ENCODE measurements at places on chromosomes 11 and 22. TPM values are rescaled to one million over a fixed set of nuclear protein-coding genes. Genes with fewer than 3 reads are reported as not detected.

Gene NOX4
- not detected for total RNA-seq

Gene ENTHD1
- total RNA-seq = not detected

Gene SCN4B
- 0.06 TPM for total RNA-seq

Gene NELL1
- total RNA-seq = not detected

Gene POLA2
- total RNA-seq = 14.1 TPM

Gene MMP27
- total RNA-seq = not detected

Gene OR52A1
- total RNA-seq = not detected

Gene OOSP1
- total RNA-seq = not detected

Gene MRPL16
- total RNA-seq = 65.0 TPM

Gene CAPN5
- 8.3 TPM for total RNA-seq

Gene CEND1
- total RNA-seq = 1.1 TPM

Gene DYNC2H1
- total RNA-seq = 8.3 TPM

Gene IFITM10
- total RNA-seq = 0.94 TPM

Gene UBQLNL
- not detected for total RNA-seq

Gene RRM1
- 92.7 TPM for total RNA-seq

Gene GAL3ST1
- 9.7 TPM for total RNA-seq

Gene ESAM
- 10.5 TPM for total RNA-seq

Gene CRYBA4
- total RNA-seq = not detected

Gene MRGPRX4
- total RNA-seq = not detected

Gene PRG2
- not detected for total RNA-seq

Gene KRTAP5-4
- not detected for total RNA-seq

Gene MMP8
- not detected for total RNA-seq

Gene TP53AIP1
- not detected for total RNA-seq

Gene SHANK2
- 7.1 TPM for total RNA-seq

Gene IRF7
- 7.8 TPM for total RNA-seq

Gene RTN4R
- 9.3 TPM for total RNA-seq

Gene SMC1B
- not detected for total RNA-seq

Gene LSP1
- total RNA-seq = 1.8 TPM

Gene EIF3F
- 316 TPM for total RNA-seq

Gene NEFH
- total RNA-seq = 0.05 TPM

Gene MS4A3
- total RNA-seq = not detected

Gene CARD10
- total RNA-seq = 40.8 TPM

Gene BACE1
- 9.7 TPM for total RNA-seq

Gene HOATZ
- not detected for total RNA-seq

Gene IRAG1
- 0.05 TPM for total RNA-seq

Gene PHRF1
- total RNA-seq = 34.0 TPM

Gene IL10RA
- 0.07 TPM for total RNA-seq

Gene MPZL2
- not detected for total RNA-seq

Gene GUCY1A2
- 0.10 TPM for total RNA-seq

Gene SLC35E4
- total RNA-seq = 7.3 TPM

Gene C22orf42
- not detected for total RNA-seq

Gene SULT4A1
- not detected for total RNA-seq

Gene OR2AG2
- not detected for total RNA-seq

Gene GGTLC2
- not detected for total RNA-seq

Gene OR52K2
- not detected for total RNA-seq

Gene APOBEC3H
- not detected for total RNA-seq

Gene PDE3B
- total RNA-seq = 2.5 TPM

Gene NFAM1
- total RNA-seq = not detected

Gene FAM83F
- not detected for total RNA-seq

Gene DEUP1
- total RNA-seq = not detected

Gene INPP5J
- total RNA-seq = 0.68 TPM

Gene MS4A4E
- total RNA-seq = not detected
